Choroid plexus epithelial cell (primary cell): ENCODE measurements at places on chromosomes 2 and 18.
A peak's percentile ranks its signal among the peaks of the same experiment; 100 is the strongest.

DNA sequence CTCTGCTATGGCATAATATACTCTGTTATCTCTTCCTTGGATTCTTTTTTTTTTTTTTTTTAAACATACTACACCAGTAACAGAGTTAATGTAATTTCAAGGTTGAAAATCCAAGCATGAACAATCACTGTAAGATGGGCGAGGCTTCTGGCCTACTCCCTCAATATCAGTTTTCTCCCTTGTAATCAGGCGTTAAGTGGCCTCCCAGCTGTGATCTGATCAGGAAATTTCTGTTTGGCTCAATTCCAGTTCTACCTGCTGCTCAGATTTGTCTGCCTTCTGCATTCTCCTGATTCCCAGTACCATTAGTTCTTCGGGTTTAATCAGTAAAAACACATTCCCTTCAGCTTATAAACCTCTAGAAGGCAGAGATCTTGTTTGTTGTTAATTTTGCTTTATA, 18.6 kb downstream of the PRKD3 start:
- DNase-seq: no peak

DNA sequence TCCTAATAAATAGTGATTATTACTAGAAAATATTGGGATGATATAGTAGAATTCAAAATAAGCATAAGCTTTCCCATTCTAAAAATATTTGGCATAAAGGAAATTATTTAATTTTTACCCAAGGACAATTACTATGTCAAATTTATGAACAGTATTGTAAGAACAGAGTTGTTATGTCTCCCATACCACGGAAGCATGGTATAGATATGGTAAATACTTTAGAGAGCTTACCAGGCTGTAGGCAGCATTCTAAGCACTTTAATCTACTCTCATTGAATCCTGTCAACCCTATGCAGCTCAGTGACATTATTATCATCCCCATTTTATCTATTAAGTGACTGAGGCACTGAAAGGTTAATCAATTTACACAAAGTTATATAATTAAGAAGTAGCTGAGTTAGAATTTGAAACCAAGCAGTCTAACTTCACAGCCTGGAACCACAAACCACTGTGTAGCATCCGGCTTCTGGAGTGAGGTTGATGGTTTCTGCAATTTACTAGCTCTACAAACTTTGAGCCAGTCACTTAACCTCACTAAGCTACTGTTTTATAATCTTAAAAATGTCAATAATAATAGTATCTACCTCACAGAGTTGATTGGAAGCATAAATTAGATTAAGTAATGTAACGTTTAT, 323.7 kb downstream of the ARHGAP15 start:
- no peak for DNase-seq

DNA sequence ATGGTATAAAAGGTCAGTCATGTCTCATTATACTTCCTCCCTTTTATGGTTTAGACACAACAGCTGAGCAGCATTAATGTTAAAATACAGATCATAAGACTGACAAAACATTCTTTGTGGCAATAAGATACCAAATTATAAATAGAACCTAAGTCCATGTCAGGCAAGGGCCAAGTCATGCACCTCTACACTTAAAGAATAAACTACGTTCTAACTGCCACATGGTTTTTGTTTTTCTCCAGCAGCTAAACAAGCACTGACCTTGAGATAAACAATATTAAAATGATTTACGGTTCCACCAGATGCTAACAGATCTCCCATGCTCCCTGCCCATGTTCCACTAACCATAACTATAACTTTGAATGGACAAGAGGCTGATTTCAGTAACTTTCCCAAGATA, 368.6 kb upstream of the TFPI start:
- DNase-seq: no peak

DNA sequence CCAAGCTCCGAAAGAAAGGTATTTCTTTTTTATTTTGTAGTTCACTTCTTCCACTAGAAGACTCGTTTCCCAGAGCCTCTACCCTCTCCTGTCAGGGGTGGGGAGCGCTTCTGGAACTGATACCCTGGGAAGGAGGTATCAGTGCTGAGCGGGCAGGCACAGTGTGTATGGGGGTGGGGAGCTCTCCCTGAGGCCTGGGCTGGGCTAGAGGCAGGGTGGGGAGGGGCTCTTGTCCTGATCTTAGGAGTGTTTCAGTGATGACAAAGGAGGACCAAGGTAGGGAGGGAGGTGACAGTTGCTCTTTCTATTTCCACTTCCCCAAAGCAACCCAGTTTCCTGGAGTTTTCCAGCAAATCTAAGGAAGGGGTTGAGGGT, 65.4 kb downstream of the ARHGAP25 start:
- DNase-seq: no peak

GRCh38 chr2:119208791-119209203, 14.8 kb upstream of the STEAP3 start:
- DNase-seq: no peak

- peak; percentile 62 for DNase-seq
These were observed 139.9 kb upstream of the DNMT3A start for GRCh38 chr2:25481381-25482300.

DNA sequence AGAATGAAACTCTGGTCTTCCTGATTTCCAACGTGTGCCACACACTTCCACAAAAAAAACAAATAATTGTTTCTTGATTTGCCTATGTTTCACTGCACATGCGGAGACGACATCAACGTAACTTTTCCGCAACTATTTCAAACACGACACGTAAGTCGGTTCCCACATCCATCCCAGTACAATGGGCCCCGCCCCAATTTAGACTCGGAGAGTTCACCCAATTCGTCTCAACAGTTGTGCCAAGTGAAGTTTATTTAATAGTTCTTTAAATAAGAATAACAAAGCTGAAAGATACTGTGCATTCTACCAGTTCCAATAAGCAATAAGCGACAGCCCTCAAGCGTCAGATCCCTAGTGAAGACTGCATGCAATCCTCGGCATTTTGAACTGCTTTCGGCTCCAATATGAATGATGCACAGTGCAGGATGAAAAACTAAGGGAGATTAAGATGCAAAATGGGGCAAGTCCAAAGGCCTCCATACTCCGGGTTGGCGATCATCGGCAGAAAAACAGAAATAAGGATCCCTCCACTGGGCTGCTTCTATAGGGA, 664 bp downstream of the CCT4 start:
- DNase-seq: peak; percentile 61

GRCh38 chr2:174012347-174013314, 47.5 kb upstream of the SP3 start:
- DNase-seq: peak; percentile 74

DNA sequence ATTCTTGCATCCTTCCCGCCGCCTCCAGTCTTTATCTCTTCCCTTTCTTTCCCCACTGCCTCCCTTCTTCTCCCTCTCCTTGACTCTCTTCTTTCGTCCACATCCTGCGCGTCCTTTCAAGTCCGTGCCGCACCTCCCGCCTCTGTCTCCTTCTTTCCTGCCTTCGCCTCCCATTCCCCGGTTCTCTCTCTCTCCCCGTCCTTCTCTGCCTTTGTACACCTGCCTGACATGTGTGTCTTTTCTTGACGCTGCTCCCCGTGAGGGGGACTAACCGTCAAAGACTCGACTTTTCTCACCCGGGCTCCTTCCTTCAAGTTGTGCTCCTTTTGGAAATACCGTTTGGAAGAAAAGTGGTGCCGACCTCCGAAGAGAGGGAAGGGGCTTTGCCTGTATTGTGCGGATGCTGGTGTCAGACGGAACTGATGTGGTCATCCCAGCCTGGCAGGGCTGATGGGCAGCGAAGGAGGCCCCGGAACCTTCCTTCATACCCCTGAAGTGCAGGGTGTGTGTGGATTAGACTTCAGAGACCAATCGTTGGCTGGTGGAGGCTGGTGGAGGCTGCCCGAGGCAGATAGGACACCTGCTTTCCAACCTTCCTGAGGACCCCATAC, 879 bp downstream of the TMEM178A start:
- DNase-seq: no peak

GRCh38 chr2:147076634-147077033, 768.2 kb upstream of the ACVR2A start:
- peak; percentile 49 for DNase-seq

DNA sequence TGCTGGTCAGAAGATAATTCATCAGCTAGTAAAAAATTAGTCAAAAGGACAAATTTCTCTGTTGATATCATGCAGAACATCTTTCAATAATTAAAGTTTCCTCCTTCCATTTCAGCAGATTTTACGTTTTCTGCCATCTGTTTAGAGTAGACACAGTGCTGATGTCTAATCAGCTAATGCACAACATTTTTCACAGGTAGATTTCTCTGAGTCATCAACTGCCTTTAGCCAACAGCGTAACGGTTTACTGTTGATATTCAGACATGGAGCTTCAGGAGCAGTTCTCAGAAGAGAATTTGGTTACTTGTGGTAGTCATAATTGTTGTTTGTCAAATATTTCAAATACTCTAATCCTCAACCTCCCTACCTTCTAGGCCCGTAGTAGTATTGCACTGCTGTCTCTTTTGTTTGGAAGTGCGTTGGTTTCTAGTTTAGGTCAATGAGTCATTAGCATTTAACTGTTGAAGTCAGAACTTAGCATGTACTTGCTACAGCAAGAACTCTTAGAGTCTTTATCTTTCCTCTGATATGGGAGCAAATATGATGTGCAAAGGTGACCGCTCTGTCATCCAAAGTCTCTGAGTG, 86.8 kb upstream of the TFPI start:
- no peak for DNase-seq

- DNase-seq: no peak
These were observed 136.5 kb upstream of the RND3 start for GRCh38 chr2:150624001-150624401.

- DNase-seq: no peak
These were observed 70.2 kb downstream of the SPATS2L start for GRCh38 chr2:200376513-200377354.

DNA sequence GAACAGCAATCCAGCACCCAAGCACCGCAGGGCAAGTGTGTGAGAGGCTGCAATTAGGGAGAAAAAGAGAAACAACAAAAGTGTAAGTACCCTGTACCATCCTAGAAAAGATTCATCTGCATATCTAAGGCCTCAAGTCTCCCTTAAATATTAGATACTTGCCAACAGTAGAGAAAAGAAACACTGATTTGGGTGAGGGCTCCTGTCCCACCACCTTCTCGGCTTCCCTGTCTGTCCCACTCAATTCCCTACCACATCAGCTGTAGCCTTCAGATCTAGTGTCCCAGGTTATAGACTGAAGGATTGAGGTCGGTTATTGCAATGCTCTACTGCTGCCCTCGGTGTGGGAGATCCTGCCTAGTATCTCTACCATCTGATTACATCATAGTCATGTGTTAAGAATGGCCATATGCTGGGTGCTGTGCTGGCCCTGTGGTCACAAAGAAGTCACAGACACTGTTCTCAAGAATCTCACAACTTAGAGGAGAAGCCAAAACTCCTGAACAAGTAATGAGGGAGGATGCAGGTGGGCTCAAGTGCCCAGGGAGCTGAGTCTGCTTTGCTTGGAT, 2.5 kb downstream of the RAX start:
- no peak for DNase-seq

DNA sequence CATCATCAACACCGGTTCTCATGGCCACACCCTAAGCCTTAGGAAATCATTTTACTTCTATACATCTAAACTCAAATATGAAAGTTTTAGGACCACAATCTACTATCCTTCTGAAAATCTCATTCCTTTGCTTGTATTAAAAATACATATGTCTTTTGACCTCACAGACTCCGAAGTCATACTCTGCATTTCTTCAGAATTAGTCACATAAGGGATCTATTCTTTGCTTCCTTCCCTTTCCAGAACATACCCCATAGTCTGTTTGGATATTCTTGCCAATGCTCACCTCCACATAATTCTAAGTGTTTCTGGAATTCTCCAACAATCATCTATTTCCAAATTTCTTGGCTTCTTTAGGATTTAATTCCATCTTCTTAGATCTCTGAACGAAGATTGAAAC, 14.2 kb upstream of the DSG1 start:
- peak; percentile 43 for DNase-seq

GRCh38 chr2:37917281-37918228, 7.5 kb upstream of the RMDN2 start:
- no peak for DNase-seq

DNA sequence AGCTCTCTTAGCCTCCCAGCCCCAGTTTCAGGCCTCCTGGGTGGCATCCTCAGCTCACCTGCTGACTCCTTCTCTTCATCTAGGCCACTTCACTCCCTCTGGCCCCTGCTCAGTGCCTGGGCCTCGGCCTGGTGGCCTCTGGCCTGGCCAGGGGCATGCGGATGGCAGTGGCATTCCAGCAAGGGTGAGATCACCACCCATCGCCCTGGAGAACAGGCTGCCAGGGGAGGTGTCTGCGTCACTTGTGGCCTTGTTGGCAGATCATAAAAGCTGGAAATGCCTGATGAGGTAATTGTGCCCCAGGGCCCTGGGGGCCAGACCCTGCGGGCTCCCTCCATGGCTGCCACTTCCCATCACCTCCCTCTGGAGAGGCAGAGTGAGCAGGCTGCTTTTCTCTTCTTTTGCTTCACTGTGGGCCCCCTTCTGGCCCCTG, 72.5 kb upstream of the SMAD2 start:
- peak; percentile 25 for DNase-seq
